IMR-90 (cell line): ENCODE measurements at places on chromosomes 1 and 21. TPM values are rescaled to one million over a fixed set of nuclear protein-coding genes. Genes with fewer than 3 reads are reported as not detected.
A peak's percentile ranks its signal among the peaks of the same experiment; 100 is the strongest.

- DNase-seq, result peak; percentile 80
Observed at GRCh38 chr1:240491156-240491555, 120.8 kb downstream of the GREM2 start.

- DNase-seq, result no peak
Observed at GRCh38 chr1:33454646-33455282, 17.7 kb upstream of the ZSCAN20 start.

The VSIG8 gene
- not detected in 2 replicates for total RNA-seq

The PADI6 gene
- not detected in 2 replicates for total RNA-seq

DNA sequence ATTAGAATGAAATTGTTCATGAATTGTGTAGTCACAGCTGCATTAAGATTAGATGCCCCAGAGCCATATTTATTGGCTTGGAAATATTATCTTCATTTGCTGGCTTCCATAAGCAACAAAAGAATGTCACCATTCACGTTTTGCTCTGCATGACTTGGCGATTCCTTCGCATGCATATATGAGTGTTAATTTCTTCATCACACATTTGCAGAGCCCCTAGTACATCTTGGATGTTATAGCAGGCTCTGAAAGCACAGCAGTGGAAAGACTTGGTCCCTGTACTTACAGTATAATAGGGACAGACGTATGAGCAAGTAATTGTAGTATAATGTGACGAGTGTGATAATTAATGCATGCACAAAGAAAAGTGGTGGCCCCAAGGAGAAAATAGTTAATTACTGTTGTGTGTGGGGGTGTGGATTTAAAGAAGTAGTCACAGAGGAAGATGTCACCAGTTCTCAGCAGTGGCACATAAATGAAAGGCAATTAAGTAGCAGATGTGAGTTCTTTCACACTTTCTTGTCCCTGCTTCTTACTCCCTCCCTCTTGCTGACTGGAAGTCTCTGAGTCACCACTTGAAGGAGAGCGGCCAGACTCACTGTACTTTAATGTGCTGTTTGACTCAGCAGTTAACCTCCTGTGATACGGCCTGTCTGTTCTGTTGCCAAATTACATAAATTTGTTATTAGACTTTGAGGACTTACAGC is 21.0 kb downstream of the S100A10 start:
- DNase-seq, result peak; percentile 87

The CRNN gene
- not detected in 2 replicates for total RNA-seq

- DNase-seq, result no peak
Observed at GRCh38 chr1:205526431-205526830, 22.0 kb downstream of the CDK18 start.

GRCh38 chr1:93415296-93415695 is 32.6 kb upstream of the FNBP1L start:
- no peak for DNase-seq

The PLA2G2F gene
- total RNA-seq, result not detected in 2 replicates

- peak; percentile 32 for DNase-seq
Observed at GRCh38 chr1:16109571-16109970, 36.1 kb upstream of the FAM131C start.
